ENCODE measurements at places on chromosomes 1 and 21.

- no peak for DNase-seq
Measured at GRCh38 chr1:28656335-28656734, 7.9 kb downstream of the RNU11 start.

DNA sequence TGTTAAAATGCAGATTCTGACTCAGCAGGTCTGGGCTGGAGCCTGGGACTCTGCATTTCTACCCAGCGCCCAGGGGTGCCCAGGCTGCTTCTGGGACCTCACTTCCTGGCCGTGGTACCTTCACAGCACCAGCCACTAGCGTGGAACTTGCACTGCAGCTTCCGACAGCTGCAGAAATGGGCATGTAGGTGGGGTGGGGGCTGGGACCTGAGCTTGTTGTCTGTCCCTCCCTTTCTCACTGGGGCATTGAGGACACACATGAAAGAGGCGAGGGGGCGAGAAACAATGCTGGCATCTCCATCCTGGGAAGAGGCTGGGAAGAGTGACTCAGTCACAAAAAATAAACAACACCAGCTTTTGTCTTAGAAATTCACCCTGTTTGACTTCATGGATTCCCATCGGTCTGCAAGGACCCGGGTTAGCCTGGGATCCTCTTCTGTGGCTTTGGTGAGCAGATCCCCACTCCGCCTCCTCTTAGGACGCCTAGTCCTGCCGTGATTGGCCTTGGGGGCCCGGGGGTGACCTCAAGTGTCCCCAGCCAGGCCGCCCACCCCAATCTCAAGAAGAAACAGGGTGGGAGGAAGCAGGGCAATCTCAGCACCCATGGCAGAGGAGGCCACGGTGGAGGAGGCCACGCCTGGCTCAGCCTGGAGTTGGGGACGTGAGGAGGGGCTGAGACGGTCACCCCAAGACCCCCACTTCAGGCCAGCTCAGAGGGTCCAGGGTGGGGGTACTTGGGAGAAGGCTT is 29.9 kb upstream of the POFUT2 start:
- no peak for DNase-seq

DNA sequence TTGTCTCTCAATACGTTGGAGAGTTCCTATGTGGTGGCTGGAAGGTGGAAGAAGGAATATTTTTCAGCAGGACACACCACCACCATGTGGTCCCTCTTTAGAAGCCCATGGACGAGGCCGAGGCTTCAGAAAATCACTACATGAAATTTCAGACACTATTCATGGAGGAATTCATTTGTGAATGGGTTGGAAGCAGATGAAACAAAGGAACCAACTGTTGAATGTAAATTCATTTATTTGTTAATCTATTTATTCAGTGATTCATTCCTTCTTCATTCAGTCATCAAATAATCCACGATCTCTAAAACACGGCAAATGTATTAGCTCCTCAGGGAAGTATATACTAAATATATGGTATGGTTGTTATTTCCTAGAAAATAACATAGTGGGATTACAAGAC is 12.2 kb downstream of the SLC35F3 start:
- DNase-seq: no peak

DNA sequence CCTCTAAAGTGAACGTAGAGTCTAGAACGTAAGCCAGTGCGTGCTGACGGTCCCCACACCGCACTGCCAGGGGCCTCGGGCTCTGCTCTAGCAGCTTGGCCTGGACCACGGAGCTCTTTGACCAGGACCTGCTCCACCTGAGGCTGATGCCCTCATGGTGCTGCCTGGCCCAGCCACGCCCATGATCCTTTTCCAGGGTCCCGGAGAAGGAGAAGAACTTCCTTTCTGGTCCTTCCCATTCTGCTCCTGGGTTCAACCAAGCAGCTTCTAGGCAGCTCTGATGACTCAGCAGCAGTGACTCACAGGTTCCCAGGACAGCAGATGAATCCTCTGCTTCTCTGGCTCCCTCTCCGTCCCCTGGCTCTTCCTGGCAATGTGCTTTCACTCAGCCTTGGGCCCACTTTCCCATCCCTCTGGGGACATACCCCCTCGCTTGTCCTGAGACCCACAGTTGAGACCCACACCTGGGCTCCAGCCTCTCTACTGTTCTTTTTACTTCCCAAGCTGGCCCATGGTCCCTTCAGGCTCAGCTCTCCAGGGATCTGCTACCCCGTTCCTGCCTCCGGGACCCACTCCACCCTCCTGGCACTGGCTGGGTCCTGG is 246.3 kb upstream of the RAB4A start:
- no peak for DNase-seq

- no peak for DNase-seq
Measured at GRCh38 chr1:96820671-96821070, 99.1 kb downstream of the PTBP2 start.

- DNase-seq: no peak
Measured at GRCh38 chr21:28410256-28410655, 582.4 kb downstream of the LTN1 start.

- DNase-seq: no peak
Measured at GRCh38 chr1:208164609-208165008, 79.6 kb downstream of the PLXNA2 start.

GRCh38 chr1:4674676-4675075 is 20.3 kb downstream of the AJAP1 start:
- no peak for DNase-seq

DNA sequence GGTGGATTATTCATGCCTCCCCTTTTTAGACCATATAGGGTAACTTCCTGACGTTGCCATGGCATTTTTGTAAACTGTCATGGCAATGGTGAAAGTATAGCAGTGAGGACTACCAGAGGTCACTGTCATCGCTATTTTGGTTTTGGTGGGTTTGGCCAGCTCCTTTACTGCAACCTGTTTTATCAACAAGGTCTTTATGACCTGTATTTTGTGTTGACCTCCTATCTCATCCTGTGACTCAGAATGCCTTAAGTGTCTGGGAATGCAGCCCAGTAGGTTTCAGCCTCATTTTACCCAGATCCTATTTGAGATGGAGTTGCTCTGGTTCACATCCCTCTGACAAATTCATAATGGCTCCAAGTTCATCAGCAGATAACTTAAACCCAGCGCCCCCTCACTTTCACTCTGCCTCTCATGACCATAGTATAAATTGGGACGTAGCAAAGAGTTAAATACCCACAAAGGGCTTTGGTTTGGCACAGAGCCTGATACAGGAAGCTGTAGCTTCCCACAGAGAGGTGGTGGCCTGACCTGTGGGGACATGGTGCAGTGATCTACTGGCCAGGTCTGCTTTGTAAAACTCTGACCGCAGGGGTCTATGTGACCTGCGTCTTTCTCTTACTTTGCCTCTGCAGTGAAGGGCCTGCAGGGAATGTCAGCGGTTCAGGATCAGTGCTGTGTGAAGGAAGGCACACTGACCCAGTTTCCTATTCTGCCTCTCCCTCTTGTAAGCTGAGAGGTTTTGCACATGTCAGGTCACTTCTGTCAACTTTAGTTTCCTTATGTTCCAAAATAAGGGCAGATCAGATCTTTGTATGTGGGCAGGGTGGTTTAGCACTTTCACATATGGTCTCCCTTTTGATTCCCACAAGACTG is 78.1 kb upstream of the ZNF644 start:
- no peak for DNase-seq

GRCh38 chr1:228100822-228101613 is 2.1 kb downstream of the C1orf35 start:
- no peak for DNase-seq

DNA sequence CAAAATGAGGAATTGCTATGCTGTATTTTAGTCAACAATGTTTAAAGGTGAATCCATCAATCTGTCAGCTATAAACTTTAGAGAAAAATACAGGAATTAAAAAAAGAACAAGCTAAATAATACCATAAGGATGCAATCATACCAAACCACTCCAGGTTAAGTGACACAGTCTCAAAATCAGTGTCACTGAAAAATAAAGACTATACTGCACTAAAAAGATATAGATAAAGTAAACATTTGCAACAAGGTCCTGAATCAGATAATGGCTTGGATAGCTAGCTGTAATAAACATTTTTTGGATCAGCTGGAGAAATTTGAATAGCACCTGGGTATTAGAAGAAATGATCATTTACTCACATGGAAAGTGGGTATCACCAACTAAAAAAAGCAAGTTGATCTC is 7.8 kb downstream of the GPBP1L1 start:
- DNase-seq: no peak

DNA sequence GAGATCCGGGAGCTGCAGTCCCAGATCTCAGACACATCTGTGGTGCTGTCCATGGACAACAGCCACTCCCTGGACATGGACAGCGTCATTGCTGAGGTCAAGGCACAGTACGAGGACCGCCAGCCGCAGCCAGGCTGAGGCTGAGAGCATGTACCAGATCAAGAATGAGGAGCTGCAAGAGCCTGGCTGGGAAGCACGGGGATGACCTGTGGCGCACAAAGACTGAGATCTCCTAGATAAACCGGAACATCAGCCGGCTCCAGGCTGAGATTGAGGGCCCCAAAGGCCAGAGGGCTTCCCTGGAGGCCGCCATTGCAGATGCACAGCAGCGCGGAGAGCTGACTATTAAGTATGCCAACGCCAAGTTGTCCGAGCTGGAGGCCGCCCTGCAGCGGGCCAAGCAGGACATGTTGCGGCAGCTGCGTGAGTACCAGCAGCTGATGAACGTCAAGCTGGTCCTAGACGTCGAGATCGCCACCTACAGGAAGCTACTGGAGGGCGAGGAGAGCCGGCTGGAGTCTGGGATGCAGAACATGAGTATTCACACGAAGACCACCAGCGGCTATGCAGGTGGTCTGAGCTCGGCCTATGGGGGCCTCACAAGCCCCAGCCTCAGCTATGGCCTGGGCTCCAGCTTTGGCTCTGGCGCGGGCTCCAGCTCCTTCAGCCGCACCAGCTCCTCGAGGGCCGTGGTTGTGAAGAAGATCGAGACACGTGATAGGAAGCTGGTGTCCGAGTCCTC is 25.5 kb downstream of the ETV3L start:
- peak; percentile 5 for DNase-seq

GRCh38 chr1:225765982-225766674 is 11.5 kb upstream of the SRP9 start:
- DNase-seq: no peak

DNA sequence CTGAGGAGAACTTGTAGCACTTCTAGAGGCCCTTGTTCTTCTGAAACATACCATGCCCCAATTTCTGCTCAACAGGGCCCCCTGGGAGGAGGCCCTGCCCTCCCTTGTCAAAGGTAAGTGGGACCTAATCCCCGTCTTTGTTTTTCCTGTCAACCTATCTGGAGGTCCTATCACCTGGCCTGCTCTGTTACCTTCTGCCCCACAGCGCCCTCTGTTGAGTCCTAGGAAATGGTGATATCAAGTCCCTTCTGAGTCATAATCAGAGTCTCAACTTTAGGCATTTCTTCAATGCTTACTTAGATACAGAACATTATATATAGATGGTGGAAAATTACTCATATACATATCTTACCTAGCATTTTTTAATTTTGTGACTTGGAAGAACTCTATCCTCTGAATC is 28.2 kb upstream of the FCRL4 start:
- no peak for DNase-seq

GRCh38 chr1:206039046-206039973 is 13.7 kb upstream of the RHEX start:
- DNase-seq: no peak

GRCh38 chr1:32303997-32304622 is 12.2 kb downstream of the HDAC1 start:
- DNase-seq: no peak

DNA sequence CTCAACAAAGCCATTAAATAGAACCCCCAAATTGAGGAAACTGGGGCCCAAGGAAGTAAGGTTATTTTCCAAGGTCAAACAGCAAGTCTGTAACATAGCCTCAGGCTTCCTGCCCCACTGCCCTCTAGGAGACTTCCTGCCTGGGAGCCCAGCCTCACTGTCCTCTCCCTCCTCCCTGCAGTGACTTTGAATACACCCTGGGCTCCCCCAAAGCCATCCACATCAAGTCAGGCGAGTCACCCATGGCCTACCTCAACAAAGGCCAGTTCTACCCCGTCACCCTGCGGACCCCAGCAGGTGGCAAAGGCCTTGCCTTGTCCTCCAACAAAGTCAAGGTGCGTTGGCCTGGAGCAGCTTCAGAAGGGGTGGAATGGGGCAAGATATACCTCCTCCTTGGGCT is 18.3 kb downstream of the GRHL3 start:
- DNase-seq: no peak

DNA sequence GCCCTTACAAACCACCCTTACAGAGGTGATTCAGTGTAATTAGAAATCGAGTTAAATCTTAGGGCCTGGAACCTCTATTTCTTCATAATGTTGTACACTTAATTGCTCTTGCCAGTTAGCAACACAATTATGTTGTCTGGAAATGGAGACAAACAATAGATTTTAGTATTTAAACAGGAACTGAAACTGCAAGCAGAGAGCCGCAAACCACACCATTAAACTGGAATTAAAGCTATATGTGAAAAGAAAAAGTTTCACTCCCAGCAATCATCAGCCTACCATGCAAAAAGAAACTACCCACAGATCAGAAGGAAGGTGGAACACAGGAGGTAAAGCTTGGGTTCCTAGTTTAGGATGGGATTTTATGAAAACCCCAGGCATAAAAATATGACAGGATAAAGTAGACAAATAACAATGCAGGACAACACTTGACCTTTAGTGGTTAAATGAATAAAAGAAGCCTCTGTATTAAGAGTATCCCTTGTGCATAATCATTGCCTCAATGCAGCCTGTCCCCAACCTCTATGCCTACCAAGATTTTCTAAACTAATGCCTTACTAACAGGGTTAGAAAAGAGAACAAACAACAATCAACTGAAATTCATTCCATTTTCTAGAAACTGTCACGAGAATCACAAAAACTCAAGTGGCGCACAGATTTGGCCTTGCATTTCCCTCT is 304.3 kb upstream of the ESRRG start:
- DNase-seq: no peak

DNA sequence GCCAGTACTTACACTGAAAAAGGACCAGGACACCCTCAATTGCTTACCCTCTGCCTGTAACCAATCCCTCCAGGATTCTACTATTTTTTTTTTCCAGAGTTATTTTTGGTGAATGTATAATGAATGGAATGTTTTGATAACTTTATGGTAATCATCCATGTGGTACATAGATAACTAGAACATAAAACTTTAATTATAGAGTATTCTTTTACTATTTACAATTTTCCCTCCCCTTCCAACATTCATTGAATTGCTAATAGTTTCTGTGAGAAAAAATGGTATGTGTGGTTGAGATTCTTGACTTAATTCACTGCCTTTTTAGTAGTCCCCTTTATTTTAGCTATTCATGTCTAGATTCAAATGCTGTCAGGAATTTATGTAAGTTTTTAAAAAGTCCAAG is 164.6 kb downstream of the CYYR1 start:
- DNase-seq: no peak

- DNase-seq: no peak
Measured at GRCh38 chr1:100073531-100073930, 59.2 kb downstream of the SASS6 start.

DNA sequence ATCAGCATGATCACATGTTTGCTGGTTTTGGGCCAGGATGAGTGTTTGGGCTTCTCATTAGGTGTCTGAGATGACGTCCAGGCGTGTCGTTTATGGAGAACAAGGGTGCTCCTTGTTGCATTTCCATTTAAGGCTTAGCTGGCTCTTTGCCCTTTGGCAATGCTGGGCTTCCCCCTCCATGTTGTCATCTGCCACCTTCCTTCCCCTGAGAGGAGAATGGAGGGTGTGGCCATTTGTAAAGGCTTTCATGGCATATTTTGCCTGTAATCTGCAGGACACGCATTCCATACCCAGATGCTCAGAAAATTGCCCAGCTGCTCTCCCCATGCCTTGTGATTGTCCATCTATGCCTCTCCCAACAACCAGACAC is 27.7 kb downstream of the PKP1 start:
- DNase-seq: no peak

GRCh38 chr1:109356505-109356904 is 41.2 kb downstream of the SORT1 start:
- DNase-seq: no peak

- no peak for DNase-seq
Measured at GRCh38 chr21:42179316-42179715, 39.6 kb upstream of the ABCG1 start.

GRCh38 chr1:246680696-246681130 is 43.5 kb upstream of the SCCPDH start:
- no peak for DNase-seq
